Stimulated activated CD8-positive, alpha-beta memory T cell treated with anti-CD3 and anti-CD28 coated beads, Interleukin-2, amount 100 ng/mL, for 1 hour (primary cell): ENCODE measurements at places on chromosomes 13 and 19.

- no peak for DNase-seq
Measured at GRCh38 chr13:30805132-30805537, 69.8 kb downstream of the ALOX5AP start.

- no peak for DNase-seq
Measured at GRCh38 chr13:22915442-22916082, 265.2 kb upstream of the SGCG start.

GRCh38 chr13:96741779-96742178 lies 252.5 kb downstream of the OXGR1 start:
- no peak for DNase-seq

DNA sequence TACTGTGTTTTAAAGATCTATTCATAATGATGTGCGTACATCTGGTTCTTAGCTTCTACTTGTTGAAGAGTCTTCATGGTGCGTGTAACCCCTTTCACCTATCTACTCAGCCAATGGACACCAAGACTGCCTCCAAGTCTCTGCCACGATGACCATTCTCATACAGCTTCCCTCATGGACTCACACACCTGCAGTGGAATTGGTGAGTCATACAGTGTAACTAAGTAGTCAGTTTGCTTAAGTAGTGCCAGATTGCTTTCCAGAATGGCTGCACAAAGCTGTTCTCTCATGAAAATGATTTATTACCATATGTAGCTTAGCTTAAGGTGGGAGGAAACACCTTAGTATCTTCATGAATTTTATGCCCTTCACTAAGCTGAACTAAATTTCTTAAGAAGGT lies 112.3 kb downstream of the AKAP11 start:
- DNase-seq = no peak

GRCh38 chr13:101453784-101454201 lies 1.3 kb downstream of the ITGBL1 start:
- no peak for DNase-seq

GRCh38 chr13:91693466-91693865 lies 295.0 kb downstream of the GPC5 start:
- DNase-seq = no peak

- DNase-seq = no peak
Measured at GRCh38 chr13:23741879-23742510, 147.2 kb downstream of the MIPEP start.

DNA sequence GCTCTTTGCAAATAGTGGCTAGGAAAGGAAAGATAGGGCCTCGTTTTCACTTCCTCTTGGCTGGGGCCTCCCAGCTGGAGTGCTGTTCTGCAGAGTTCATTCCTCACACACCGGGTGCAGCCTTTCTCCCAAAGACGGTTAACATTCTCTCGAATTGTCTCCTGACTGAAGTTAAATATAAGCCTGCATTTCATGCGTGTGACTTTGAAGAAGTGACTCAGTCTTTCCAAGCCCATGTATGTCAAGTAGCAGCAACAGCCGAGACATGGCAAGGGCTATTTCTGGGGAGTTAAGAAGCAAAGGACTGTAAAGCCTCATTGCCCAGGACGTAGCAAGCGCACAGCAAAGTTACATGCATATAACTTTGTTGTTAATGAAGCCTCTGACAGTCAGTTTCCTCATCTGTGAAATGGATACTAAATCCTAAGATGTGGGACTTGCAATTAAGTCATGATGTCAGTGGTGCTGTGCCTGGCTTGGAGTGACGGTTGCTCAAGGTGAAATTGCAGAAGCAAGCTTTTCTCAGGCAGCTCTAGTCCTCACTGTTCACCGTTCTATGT lies 502.4 kb downstream of the MYO16 start:
- no peak for DNase-seq

- no peak for DNase-seq
Measured at GRCh38 chr13:44050450-44051063, 170.9 kb downstream of the LACC1 start.

DNA sequence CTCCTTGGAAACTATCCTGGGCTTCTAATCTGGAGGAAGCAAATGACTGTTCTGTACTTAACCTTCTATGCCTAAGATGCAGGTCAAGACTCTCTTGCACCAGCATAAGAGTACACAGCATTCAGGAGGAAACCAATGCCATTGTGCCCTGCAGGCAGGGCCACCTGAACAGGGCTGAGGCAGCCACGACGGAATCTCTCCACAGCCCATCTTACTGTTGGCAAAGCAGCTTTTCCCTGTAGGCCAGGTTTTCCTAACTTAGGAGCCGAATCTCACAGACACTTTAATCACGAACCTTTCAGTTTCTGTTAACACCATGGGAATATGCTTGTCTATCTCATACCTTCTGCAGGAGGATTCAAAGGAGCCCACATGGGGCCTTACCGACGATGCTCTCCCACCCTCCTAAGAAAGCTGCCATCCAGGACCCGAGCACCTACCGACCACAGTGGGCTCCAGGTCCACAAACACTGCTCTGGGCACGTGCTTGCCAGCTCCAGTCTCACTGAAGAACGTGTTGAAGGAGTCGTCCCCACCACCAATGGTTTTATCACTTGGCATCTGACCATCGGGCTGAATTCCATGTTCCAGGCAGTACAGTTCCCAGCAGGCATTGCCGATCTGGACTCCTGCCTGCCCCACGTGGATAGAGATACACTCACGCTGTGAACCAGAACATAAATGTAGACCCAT lies 2.6 kb downstream of the TUBA3C start:
- DNase-seq = no peak

DNA sequence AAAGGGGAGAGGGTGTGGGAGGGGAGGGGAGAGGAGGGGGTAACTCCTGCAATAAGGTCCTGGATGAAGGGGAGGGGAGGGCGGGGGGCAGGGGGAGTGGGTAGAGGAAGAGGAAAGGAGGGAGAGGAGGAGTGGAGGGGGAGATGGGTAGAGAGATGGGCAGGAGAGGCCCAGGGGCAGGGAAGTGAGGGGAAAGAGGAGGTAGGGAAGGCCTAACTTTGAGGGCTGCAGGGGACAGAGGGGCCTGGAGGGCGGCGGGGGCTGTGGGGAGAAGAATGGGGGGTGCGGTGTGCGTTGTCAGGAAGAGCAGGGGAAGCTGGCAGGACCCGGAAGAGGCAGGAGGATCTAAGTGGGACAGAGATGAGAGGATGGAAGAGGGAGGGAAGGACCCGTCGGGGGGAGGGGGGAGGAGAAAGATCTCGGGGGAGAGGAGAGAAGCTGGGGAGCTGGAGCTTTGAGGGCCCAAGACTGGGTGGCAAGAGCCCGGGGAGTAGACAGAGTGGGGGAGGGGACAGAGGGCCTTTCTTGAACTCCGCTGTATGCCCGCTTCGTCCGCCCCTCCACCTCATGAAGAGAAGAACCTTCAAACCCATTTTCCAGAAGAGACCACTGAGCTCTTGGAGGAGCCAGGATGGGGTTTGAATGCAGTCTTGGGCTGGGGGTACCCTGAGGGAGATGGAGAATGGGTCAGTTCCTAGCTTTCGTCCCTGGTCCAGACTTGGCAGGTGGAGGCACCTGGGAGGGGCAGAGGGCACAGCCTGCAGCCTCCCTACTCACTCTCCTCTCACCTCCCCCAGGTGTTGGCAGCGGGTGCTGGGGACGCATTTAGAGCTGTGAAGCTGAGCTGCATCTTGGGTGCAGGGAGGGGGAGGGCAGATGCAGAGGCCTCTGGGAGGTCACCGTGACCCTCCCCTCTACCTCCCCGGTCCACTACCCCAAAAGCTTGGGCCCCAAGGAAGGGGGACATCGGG lies 778 bp upstream of the LRRC4B start:
- DNase-seq = no peak

DNA sequence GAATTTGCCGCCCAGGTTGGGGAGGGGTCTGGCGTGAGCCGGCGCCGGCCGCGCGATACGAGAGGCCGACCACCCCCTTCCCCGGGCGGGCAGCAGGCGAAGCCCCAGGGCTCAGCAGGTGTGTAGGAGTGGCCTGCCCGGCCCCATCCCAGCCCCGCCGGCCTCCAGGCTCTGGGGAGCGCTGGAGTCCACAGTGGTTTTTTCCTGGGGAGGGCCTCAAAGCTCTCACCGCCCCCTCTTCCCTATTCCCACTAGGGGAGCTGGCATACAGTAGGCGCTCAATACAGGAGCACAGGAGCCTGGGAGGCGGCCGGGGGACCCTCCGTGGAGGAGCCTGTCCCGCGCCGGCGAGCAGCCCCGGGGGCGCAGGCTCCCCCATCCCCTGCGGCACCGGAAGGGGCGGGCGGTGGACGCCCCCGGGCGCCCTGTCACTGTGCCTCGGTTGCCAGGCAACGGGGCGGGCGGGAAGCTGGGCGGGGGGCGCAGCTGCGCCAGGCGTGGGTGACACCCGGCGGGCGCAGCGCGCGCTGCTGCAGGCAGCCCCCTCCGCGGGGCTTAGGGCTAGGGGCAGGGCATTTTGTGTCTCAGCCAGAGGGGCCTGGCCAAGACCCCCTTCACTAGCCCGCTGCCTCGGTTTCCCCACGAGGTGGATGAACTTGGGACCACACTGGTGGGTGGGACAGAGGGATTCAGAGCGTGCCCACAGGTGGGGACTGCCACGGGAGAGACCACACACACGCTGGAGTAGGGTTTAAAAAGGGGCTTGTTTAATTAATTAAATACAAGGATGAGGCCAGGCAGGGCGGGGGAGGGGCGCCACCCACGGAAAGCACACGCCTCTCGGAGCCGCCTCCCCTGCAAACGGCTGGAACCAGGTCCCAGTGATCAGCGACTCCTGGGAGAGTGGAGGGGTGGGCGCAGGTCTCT lies 3.6 kb upstream of the REXO1 start:
- DNase-seq = peak; percentile 47

DNA sequence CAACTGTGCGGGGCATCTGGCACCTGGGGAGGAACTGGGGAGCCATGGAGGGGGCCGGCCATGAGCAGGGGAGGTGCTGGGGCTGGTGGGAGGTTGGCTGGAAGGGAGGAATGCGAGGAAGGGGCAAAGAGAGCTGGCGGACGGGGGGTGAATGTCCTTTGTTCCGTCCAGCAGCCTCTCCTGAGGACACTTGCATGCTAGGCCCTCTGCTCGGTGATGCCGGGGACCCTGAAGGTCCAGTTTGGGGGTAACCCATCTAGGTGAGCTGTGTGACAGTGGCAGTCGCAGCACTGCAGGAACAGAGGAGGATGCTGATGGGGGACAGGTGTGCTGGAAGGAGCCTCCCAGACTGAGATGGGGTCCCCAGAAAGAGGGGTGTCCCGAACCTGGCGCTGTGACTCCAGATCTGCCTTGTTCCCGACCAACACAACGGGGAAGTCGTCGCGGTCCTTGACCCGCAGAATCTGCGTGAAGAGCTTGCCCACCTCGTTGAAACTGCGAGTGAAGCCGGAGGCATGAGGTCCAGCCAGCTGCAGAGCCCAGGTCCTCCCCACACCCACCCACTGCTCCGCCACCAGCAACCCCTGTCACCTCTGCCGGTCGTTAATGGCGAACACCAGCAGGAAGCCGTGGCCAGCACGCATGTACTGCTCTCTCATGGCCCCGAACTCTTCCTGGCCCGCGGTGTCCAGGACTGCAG lies 3.6 kb downstream of the RRAS start:
- no peak for DNase-seq

- no peak for DNase-seq
Measured at GRCh38 chr13:67303661-67304333, 73.7 kb upstream of the PCDH9 start.

- no peak for DNase-seq
Measured at GRCh38 chr19:29056535-29056934, 156.4 kb downstream of the UQCRFS1 start.

DNA sequence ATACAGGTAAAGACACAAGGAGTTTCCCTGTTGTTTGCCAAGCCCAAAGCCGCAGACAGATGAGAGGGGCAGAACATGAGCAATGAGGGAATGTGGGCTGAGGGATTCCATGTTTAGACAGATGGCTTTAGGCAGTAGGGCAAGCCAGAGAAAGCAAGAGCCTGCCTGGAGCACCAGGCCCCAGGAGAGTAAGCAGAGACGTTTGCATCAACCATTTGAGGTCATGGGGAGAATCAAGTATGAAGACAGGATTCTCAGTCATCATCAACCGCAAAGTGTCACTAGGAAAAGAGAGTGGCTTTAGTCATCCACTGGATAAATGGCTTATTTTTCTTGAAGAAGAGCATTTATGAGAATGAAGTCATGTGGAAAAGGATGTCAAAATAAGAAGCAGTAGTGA lies 184.7 kb downstream of the COG6 start:
- DNase-seq = no peak

DNA sequence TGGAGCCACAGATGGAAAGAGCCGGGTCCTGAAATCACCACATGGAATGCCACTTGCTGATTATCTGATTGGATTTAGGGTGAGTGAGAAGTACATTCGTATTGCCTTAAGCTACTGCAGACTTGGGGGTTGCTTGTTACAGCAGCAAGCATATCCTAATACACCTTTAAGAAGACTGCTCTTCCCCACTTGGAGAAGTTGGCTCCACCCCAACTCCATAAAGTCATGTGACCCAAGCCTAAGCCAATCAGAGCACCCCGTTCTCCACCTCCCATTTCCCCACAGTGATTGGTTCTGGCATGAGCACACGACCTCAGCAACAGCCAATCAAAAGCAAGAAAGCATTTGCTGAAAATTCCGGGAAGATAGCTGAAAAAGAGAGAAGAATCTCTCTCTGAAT lies 23.1 kb downstream of the CACNA1A start:
- no peak for DNase-seq

- no peak for DNase-seq
Measured at GRCh38 chr19:35986664-35987570, 8.1 kb upstream of the SDHAF1 start.

GRCh38 chr19:1520203-1520780 lies 3.6 kb upstream of the PLK5 start:
- no peak for DNase-seq

- DNase-seq = no peak
Measured at GRCh38 chr13:20988033-20988908, 73.1 kb downstream of the LATS2 start.

- no peak for DNase-seq
Measured at GRCh38 chr13:110445722-110446574, 115.6 kb downstream of the RAB20 start.

DNA sequence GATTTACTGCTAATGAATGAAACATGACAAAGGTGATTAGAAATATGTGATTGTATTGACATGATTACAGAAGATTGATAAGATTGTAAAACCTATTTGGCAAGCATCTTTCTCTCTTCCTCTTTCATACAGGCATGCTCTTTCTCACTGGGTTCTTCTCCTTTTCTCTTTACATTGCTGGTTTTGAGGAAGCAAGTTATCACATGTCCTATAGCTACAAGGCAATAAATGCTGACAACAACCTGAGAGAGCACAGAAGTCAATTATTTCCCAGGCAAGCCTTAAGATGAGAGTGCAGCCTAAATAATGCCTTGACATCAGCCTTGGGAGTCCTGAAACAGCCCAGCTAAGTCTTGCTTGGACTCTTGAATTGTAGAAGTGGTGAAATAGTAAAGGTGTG lies 875.0 kb downstream of the SLITRK1 start:
- DNase-seq = no peak

GRCh38 chr19:14795078-14795721 lies 16.8 kb upstream of the ADGRE2 start:
- DNase-seq = no peak

- DNase-seq = no peak
Measured at GRCh38 chr13:23022704-23023103, 158.1 kb upstream of the SGCG start.

- no peak for DNase-seq
Measured at GRCh38 chr13:52109116-52109670, 19.7 kb downstream of the NEK5 start.
